ENCODE measurements at places on chromosomes 6 and 20.

DNA sequence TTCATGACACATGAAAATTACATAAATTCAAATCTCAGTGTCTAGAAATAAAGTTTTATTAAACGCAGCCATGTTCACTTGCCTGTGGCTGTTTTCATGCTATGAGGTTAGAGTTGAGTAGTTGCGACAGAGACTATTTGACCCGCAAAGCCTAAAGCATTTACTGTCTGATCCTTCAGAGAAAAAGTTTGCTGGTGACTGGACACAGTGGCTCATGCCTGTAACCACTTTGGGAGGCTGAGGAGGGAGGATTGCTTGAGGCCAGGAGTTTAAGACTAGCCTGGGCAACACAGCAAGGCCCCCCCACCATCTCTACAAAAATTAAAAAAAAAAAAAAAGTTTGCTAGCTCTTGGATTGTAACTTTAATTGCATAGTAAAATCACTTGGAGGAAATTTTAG, 9.2 kb downstream of the SMIM28 start:
- no peak for DNase-seq

GRCh38 chr6:82419859-82420258, 56.2 kb downstream of the TPBG start:
- DNase-seq, result no peak

GRCh38 chr6:74071214-74071613, 375.2 kb downstream of the CD109 start:
- DNase-seq, result no peak

DNA sequence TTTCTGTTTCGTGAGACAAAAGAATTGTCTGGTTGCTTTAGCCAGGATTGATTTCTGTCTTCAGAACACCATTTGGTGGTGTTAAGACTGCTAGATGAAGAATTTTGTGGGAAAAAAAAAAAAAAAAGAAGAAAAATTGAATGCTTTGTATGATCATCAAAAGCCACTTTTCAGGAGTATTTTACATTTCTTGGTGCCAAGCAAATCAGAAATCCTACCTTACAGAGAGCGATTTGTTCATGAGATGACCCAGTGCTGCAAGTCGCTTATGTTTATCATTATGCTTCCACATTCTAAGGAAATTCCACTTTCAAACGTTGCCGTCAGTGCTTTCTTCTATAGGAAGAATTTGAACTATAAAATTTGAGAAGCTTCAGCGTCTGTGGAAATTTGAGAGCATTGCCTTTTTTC, 228.7 kb downstream of the BCKDHB start:
- DNase-seq, result no peak

GRCh38 chr20:40323361-40323794, 365.7 kb downstream of the MAFB start:
- no peak for DNase-seq

GRCh38 chr20:57866250-57867106, 156.7 kb upstream of the PMEPA1 start:
- no peak for DNase-seq

DNA sequence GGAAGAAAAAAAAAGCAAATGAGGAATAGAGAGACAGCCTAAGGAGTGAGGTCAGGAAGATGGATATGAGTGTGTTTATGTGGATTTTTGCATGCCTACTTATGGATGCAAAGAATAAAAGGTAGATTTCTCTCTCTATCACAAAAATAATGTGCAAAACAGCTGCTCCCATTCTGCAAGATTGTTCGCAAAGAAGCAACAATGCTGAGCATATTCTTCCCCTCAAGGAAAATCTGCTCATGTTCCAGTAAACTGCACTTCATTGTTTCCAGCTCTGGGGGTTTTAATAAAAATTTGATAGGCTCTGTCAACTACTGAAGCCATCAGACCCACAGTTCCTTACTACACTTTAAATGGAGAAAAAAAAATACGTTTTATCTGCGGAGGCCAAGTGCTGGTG, 177.3 kb downstream of the COL9A1 start:
- no peak for DNase-seq

DNA sequence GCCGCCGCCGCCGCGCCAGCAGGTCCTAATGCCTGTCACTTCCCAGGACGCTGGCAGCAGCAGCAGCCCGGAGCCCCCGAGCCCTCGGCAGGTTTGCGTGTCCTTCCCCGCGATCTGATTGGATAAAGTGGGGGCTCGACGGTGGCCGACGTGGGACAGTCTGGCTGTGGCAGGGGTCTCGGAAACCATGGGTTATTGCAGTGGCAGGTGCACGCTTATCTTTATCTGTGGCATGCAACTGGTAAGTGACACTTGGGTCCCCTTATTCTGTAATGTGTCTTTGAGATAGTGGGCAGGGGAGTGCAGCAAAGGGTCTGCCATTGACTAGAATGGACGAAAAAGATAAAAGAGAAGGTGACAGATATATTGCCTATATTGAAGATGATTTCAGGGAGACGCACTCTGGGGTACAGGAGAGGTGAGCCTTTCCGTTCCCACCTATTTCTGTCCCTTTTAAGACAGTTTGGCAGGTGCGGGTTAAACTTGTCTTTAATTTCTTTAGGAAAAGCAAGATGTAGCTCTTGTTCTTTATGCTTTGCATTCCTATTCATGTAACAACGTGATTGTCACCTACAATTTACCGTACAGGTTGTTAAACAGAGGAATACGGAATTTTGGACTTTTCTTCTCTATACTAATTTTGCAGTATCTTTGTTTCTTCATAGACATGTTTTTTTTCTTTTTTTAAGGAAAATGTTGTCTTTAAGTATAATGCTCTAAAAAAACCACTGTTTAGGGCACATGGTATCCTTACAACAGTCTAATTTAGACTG, 535 bp downstream of the NKAIN2 start:
- DNase-seq, result no peak
